ENCODE measurements at places on chromosomes 12 and 14. TPM values are rescaled to one million over a fixed set of nuclear protein-coding genes. Genes with fewer than 3 reads are reported as not detected.

GRCh38 chr12:65634061-65634460, 190.2 kb upstream of the HMGA2 start:
- DNase-seq: no peak

DNA sequence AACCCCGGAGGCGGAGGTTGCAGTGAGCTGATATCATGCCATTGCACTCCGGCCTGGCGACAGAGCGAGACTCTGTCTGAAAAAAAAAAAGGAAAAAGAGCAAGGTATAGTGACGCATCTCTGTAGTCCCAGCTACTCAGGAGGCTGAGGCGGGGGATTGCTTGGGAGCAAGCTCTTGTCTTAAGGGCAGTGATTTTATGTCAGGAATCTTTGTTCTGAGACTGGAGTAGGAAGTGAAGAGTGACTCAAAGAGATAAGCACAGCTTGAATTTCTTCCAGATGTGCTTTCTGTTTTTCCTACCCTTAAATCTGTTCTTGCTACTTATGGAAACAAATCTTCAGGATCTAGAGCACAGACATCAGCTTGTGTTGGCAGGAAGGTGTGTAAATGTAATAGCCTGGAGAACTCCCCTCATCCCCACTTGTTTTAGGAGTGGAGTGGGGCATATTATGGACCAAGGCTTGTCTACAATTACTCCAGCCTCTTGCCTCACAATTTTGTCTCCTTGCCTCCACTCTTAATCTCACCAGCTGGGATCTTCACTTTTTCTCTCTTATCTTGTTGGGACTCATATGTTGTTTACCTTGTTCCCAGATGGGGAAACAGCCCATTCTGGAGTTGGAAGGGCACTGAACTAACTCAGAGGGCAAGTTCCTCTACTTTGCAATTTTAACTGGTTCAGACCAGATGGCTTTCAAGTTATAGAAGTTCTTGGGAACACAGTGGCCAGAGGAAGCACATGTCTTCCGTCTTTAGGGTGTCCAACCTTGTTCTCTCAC, 7.5 kb downstream of the TMED2 start:
- no peak for DNase-seq

GRCh38 chr12:117140397-117141096, 41.3 kb upstream of the TESC start:
- DNase-seq: peak; percentile 19

DNA sequence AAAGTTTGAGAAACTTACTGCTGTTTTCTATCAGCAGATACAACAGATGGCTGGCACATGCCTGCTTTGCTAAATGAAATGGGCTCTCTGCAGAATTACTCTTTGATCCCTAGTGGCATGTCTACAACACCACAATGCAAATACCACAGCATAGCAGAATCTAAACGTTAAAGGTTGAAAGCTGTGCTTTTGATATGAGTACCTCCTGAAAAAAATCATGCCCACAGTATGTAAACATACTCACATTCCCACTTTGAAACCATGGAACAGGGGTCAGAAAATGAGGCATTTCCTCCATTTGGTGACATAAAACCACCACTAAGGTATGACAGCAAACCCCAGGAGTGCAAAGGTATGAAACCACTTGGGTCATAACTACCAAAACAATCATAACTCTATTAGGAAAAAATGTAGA, 7.5 kb downstream of the WIF1 start:
- DNase-seq: no peak

DNA sequence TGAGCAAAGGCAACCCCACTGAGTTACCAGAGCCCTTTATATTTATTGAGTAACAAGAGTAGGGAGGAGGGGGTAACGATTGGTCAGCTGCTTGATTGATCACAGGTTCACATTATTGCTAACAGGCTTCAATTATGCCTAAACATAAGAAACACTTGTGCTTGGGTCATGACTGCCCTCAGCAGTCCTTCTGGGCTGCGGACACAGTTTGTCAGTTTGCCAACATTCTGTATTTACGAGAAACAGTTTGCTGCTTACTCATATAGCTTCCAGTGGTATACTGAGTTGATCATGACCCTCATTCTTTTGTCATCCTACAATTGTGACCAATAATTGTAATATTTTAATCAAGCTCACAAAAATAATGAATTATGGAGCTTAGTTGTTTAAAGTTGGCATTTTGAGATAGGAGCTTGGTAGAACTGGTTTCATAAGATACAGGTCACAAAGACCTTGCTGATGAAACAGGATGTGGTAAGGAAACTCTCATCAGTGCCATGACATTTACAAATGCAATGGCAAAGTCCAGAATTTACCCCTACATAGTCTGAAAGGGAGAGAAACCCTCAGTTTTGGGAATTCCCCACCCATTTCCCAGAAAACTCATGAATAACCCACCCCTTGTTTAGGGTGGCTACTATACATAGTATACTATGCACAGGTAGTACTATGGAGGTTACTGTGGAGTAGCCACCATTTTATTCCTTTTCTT, 1421.0 kb upstream of the FLRT2 start:
- DNase-seq: no peak

The STAB2 gene
- 0.44 TPM for total RNA-seq

DNA sequence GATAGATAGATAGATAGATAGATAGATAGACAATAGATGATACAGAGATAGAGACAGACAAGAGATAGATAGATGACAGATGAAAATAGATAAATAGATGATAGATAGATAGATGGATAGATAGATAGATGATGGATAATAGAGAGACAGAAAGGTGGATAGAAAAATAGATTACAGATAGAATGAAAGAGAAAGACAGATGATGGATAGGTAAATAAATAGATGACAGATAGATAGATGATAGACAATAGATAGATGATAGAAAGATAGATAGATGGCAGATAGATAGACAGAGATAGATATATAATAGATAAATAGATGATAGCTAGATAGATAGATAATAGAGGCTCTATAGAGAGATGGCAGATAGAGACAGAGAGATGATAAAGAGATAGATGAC, 523.0 kb downstream of the BCL11B start:
- no peak for DNase-seq

- no peak for DNase-seq
These were observed 343.4 kb downstream of the LRIG3 start for GRCh38 chr12:58576916-58577315.

- DNase-seq: no peak
These were observed 103.6 kb upstream of the ATF7IP start for GRCh38 chr12:14261861-14262260.

DNA sequence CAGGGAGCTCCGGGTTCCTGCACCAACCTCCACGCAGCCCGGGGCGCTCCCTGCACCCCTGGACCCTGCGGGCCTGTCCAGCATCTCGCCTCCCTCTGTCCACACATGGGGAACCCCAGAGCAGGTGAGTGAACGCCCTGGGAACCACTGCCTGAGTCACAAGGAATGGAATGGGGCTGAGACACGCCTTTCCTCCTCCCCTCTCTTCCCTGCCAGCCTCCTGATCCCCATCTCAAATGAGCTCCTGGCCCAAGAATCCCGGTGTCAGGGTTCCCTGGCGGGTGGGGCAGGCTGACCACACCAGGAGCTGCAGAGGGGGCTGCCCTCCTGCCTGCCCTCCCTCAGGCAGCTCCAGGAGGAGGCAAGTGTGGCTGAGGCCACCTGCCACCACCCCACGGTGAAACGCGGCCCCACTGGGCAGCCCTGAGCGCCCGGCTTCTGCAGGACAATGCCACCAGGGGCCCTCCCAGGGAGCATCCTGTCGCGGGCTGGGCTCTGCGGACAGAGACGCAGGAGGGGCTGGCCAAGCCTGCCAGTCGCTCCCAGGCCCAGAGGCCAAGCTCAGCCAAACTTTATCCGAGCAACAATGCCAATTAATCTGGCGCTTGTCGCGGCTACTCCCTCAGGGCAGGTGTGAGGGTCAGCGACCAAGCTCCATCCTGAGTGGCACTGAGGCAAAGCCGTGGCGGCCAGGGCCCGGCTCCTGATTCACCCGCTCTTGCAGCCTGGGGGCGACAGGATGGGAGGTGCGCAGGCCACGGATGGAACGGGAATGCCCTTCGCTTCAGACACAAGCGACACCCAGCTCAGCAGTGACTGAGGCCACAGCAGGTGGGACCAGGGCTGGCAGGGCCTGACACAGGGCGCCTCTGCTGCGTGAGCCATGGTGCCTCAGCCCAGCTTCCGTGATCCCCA, 44.3 kb downstream of the GALNT9 start:
- DNase-seq: no peak

- no peak for DNase-seq
These were observed 20.8 kb downstream of the CKAP4 start for GRCh38 chr12:106226884-106227640.

DNA sequence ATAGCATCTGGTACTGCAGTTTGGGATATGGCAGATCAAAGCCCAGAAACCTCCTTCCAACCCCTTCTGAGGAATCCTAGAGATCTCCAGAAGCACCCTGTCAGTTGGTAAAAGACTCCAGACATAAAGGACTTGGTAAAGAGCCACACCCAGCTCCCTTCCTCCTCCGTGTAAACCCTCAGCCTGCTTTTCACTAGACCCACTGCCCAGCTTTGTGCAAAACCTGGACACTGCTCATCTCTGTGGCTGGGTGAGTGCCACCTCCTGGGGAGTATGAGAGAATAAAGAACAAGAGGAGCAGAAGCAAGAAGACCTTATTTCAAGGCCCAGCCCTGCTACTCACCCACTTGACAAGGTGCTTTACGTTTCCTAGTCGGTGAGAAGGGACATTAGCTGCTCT, 33.0 kb downstream of the ANO2 start:
- no peak for DNase-seq

DNA sequence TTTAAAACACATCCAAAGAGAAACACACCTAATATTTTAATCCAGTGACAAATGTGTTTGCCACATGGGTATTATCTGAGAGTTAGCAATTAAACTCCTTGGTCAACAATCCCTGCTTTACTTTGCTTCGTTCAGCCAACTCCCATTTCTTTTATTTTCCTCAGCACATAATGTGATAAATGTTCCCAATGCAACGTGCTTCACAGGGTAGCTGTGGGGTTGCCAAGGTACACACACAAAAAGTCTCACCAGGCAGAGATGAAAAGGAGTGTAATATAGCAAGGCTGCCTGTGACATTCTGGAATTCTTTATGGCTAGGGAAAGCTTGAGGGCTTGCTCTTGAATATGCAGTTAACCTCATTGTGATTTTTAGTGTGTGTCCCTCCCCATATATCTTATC, 208.0 kb upstream of the DIO2 start:
- no peak for DNase-seq

DNA sequence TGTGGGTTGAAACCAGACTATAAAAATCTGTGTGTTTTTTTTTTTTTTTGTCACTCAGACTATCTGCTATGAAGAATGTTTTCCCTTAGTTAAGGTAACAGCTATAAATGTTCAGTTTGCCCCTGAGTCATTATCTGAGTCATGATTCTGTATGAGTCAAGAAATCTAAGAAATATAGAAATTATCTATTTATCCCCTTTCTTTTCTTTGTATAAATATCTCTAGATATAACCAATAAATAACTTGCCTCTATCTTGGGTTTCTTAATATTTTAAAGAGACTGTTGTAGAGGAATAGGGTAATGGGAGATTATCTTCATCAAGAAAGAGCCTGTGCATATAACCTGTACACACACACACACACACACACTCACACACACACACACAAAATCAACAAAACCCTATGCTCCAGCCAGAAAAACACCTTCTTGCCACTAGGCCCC, 161.7 kb upstream of the EEA1 start:
- no peak for DNase-seq

The RIN3 gene
- 7.4 TPM for total RNA-seq

The CNTN1 gene
- 1.9 TPM for total RNA-seq

GRCh38 chr14:33589334-33589733, 361.5 kb downstream of the EGLN3 start:
- peak; percentile 30 for DNase-seq

GRCh38 chr12:95173392-95174251, 43.6 kb downstream of the FGD6 start:
- peak; percentile 63 for DNase-seq

The FBXW8 gene
- 45.5 TPM for total RNA-seq

The C12orf57 gene
- total RNA-seq: 399 TPM

DNA sequence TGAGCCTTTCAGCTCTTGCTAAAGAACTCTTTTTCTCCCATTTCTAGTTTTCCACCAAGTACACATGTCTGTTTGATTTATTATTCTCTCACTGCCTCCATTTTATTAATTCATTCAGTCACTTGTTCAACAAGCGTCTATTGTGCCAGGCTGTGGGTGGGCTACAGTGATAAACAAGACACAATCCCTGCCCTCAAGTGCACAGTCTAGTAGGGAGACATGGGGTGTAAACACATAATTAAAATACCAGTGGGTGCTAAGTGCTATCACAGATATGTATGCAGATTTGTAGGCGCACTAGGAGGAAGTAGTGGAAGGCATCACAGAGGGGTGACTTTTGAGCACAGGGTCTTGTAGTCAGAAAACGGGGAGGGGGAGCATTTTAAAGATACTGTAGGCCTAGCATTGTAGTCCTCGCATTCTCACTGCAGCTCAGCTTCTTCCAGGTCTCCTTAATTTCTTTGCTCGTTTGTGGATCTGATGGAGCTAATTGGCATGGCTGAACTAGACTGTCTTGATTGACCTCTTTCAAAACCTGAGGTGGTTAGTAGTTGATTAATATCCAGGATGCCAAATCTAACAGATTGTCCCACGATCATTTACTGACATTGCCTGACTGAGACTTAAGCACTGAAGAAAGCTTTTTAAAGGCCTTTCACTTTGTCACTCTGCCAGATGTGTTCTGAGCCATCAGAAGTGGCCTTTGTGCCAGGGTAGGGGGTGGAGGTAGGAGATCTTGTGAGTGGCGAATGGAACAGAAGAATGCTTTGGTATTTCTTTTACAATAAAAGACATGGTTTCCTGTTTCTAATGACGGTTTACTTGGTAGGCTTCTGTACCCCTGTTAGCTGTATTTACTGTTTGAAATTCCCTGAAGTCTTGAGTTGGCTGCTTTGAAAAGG, 116.9 kb downstream of the DIP2B start:
- DNase-seq: peak; percentile 56

DNA sequence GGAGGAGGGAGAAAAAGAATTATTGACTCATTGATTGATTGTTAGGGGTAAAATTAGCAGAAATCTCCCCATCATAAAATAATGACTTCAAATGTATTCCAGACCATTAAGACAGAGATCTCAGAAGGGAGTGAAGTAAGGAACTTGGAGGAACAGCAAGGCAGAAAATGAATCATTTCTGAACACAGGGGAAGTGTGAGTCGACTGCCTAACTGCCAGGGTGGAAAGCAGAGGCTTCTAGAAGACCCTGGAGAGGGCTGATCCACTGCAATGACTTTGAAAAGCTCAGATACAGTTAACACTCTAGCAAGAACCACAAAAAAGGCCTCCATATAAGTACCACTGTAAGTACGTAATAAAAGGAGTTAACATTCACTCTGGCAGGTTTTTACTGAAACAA, 9.7 kb downstream of the GLTP start:
- DNase-seq: no peak

DNA sequence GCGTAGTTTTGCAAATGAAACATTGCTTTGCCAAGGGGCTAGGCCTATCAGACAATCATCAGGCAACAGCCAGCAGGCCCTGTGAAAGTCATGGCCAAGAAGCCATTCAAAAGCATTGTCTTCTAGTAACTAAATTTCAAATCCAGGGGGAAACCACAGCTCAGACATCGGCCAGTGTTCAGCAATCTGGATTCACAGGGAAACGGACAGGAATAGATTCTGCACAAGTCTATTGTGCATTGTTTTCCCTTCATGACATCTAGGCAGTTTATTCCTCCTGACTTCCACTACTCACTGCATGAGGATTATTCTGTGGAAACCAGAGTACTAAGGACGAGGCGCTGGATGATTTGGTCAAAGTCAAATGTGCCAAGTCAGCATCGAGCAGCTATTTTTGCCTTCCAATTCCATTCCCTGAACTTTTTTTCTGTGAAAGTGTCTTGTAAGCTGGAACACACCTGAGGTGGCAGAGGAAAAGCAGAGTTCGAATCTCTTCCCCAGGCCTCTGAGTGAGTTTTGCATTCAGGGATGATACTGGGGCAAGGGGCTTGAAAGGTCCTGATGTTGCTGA, 75.4 kb downstream of the VCPKMT start:
- DNase-seq: no peak
